ENCODE measurements at places on chromosomes 4 and X.

GRCh38 chr4:179095585-179096221 is 1653.5 kb upstream of the AGA start:
- DNase-seq: no peak

DNA sequence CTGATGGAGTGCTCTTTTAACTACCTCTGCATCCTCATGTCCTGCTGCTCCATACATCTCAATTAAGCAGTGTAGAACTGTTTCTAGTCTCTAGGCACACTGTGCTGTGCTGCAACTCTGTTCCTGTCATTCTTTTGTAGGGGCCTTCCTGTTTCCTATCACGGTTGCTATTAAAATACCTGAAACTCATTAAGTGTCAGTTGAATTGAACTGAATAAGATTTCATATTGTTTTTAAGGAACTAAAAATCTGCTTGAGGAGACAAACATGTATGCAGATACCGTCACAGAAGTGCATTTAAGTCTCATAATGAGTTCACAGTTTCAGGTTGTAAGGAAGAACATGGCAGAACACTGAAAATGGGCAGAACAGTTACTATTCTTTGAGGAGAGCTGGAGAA is 170.1 kb downstream of the LARP7 start:
- DNase-seq: no peak

DNA sequence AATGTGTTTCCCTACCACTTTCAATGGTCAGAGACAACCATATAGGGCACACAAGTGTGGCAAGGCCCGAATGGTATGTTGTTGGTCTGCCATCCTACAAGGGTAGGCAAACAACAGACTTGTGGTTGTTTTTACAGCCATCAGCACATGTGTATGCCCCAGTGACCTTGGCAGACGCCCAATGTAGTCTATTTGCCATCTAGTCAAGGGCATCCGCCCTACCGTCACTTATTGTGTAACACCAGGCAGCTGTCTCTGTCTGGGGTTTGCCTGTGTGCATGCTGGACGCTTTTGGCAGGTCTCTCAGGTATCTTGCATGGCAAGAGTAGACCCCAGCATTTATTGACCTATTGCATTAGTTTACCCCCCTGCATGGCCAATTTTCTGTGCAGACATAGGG is 1145.5 kb upstream of the POU3F4 start:
- DNase-seq: no peak

DNA sequence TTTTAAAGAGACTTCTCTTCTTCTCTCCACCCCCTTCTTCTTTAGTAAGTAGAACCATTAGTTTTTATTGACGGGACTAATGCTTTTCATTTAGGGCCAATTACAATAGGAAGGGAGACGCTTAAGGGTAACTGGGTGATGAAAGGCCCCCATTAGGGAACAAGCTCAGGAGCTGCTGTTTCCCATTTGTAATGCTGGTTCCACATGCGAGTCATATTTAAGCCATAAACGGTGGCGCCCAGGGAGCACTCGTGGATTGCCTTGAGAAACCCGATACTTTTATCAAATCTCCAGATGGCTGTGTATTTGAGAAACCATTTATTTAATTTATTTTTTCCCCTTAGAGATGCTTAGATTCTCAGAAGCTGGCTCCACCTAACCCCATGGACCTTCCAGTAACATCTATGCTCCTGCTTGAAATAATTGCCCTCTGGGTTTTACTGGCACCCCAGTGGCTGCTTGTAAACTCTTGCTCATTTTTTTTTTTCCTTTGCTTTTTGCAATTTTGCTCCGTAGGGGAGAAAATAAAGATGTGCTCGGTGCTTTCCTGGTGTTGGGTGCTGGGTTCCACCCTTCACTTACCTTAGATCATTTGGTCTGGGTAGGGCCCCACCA is 124.2 kb upstream of the MSX1 start:
- DNase-seq: no peak

GRCh38 chrX:108412783-108413182 is 25.4 kb downstream of the COL4A6 start:
- DNase-seq: no peak

- DNase-seq: no peak
Measured at GRCh38 chrX:125202591-125203248, 117.0 kb upstream of the TEX13C start.

- no peak for DNase-seq
Measured at GRCh38 chr4:138238521-138239292, 3.4 kb downstream of the SLC7A11 start.

- no peak for DNase-seq
Measured at GRCh38 chr4:173252024-173252935, 81.9 kb downstream of the HMGB2 start.

DNA sequence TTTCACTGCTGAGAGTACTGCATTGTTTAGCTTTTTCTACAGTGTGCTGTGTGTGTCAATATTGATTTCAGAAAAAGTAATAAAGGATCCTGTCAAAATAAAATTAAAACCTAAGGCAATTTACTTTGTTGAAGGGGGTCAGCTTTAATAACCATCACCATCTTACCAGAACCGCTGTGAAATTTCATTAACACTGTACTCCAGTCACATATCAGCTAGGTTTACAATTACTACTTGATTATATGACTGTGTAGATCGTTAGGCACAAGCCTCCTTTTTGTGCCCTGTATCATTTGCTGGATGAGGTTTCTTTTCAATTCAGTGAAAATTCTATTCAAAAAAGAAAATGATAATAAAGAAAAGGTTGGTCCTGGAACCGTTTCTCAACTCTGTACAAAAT is 917.2 kb downstream of the CENPC start:
- DNase-seq: no peak

- DNase-seq: no peak
Measured at GRCh38 chr4:17613761-17614415, 553 bp upstream of the MED28 start.

Data from stimulated activated CD8-positive, alpha-beta memory T cell treated with anti-CD3 and anti-CD28 coated beads, Interleukin-7, amount 100 ng/mL, for 4 hours (primary cell).